Stimulated activated CD4-positive, alpha-beta T cell treated with anti-CD3 and anti-CD28 coated beads, Interleukin-15, amount 100 ng/mL, for 1 hour (primary cell): ENCODE measurements at places on chromosomes 13 and 19.

- DNase-seq: no peak
Measured at GRCh38 chr13:47230155-47230554, 333.3 kb upstream of the HTR2A start.

DNA sequence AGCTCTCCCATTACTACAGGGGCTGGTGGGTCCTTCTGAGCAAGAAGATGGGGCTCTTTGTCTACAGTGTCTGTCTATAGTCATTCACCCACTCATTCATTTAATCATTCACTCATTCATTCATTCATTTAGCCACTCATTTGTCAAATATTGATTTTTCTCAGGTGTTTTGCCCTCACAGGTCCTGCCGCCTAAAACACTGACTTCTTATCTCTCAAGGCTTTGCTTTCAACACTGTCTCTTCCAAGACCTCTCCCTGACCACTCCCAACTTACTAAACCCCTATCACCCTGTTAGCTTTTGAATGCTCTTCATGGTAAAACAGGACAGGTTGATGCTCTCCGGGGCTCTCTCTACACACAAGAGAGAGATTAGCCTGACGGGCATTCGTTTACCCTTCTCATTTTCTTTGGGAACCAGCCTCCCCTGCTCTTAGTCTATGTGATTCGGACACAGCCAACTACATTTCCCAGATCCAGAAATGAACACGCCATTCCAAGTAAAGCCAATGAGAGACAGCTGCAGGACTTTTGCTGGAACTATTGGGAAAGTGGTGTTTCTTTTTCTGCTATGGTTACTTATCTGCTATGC is 22.7 kb downstream of the FAM187B start:
- no peak for DNase-seq

GRCh38 chr13:38735665-38736440 is 49.0 kb downstream of the FREM2 start:
- no peak for DNase-seq

DNA sequence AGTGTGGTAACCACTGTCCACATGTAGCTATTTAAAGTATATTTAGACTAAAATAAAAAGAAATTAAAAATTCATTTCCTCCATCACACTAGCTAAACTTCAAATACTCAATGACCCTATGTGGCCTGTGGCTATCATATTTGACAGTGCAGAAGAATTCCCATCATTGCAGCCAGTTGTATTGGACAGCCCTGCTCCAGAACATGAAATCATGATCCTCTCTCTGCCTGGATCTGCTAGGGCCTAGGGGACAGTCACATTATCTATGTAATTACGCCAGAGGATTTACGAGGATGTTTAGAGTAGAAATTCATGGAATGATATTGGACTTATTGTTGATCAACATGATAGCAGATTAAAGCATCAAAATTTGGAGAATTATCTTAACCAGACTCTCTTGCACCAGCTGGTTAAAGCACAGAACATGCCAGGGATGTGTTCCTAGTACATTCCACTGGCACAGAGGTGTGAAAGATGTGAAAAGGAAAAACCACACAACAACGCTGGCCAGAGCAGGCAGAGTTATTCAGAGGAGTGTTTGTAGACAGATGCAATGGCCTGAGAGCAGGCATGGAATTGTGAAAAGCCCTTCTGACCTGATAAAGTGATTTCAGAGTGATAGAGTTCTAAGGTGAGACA is 108.9 kb upstream of the STARD13 start:
- DNase-seq: no peak

GRCh38 chr13:62482351-62482750 is 1066.7 kb upstream of the PCDH20 start:
- no peak for DNase-seq

- no peak for DNase-seq
Measured at GRCh38 chr19:57233207-57233606, 2.4 kb downstream of the AURKC start.

GRCh38 chr19:1384478-1385110 is 887 bp downstream of the NDUFS7 start:
- DNase-seq: no peak

DNA sequence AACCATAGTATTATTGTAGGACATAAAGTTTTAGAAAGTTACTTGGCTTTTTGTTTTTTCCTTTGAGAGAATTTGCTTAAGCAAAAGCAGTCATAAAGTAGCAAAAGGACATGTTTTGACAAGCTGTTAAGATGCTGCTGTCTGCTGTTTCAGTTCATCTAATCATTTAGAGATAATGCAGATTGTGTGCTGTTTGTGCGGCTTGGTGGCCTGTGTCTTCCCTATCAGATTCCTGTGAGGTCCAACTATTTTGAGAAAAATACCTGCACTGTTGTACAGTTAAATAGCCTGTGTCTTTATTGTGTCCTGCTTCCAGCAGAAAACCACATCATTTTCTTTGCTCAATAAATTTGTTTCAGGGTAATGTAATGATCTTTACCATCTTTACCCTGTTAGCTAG is 20.0 kb downstream of the UCHL3 start:
- DNase-seq: no peak

- DNase-seq: no peak
Measured at GRCh38 chr13:99199541-99200431, 868 bp upstream of the UBAC2 start.

- no peak for DNase-seq
Measured at GRCh38 chr13:93811071-93811737, 584.6 kb downstream of the GPC6 start.

GRCh38 chr13:66048888-66049287 is 1181.2 kb downstream of the PCDH9 start:
- no peak for DNase-seq

- no peak for DNase-seq
Measured at GRCh38 chr19:33673996-33674625, 52.4 kb downstream of the CHST8 start.

DNA sequence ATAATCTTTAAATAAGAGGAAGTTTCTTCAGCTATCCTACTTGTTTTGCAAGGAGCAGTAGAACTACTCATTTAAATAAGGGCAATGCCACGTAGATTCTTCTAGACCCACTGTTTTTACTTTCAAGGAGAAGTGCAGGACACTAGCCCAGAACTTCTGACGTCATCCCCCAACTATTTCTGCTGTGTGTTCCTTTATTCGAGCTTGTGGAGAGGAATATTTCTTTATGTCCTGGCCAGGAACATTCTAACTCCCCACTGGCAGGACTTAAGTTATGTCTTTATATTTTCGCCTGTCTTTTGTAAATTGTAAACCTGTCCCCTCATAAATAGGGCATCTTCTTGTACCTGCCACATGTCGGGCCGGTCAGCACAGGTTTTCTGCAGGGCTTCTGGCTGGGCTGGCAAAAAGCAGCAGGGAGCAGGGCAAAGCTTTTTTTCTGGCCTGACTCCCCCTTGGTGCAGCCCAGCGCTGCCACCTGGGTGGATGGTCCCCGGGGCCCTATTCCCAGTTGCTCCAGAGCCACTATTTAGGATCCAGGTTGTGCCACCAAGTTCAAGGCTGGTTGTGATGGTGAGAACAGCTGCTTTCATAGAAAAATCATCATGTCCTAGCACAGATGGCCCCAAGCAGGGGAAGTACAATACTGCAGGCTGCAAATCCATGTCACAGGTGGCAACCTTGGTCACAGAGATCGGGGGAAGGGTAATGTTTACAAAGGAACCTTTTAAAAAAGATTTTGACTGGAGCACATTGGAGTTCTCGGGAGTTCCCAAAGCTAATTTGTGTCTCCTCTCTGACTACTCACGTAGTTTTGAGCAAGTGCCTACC is 1.8 kb downstream of the MBNL2 start:
- no peak for DNase-seq
